ENCODE measurements at places on chromosomes 5 and 9.

DNA sequence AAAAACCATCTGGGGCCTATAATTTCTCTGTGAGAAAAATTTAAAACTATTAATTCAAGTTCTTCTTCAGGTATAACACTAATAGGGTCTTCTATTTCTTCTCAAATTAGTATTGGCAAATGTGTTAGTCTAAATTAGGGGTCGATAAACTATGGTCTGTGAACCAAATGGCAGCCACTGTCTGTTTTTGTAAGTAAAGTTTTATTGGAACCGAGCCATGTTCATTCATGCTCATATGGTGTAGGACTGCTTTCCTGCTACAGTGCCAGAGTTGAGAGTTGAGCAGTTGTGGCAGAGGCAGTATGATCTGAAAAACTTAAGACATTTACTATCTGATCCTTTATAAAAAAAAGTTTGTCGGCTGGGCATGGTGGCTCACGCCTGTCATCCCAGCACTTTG, 29.1 kb downstream of the SEC61B start:
- DNase-seq: no peak

DNA sequence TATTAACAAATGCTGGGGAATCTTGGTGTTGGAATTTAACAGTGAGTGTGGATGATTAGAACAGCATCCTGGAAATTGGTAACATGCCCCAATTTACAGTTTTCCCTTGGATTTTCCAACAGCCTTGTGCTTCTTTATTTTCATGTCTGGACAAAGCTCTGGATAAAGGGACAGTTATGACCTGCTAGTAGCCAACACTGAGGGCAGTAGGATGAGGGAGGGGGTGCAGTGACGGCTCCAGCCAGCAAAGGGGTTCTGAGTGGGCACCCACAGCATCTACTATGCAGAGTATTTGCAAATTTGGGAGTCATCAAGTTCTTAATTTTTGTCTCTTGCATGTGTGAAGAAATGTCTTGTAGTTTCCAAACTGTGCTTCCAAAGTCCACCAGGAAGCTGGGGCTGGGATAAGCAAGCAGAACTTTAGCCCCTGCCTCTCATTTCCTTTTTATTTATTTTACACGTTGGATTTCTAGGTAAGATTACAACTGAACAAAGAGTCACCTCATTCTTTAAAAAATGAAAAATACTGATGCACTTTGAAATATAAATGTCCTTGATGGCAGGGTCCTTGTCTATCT, 63.0 kb upstream of the SELENOP start:
- no peak for DNase-seq

GRCh38 chr9:124503713-124504529, 3.3 kb downstream of the NR5A1 start:
- DNase-seq: no peak

GRCh38 chr5:163506095-163506457, 657 bp downstream of the MAT2B start:
- DNase-seq: no peak

GRCh38 chr5:173229966-173230689, 4.9 kb downstream of the NKX2-5 start:
- DNase-seq: no peak

- no peak for DNase-seq
Observed at GRCh38 chr5:87069974-87070608, 197.6 kb upstream of the RASA1 start.

- no peak for DNase-seq
Observed at GRCh38 chr9:8332331-8332650, 532.7 kb upstream of the DMAC1 start.

GRCh38 chr9:87674565-87675299, 51.2 kb upstream of the CTSL start:
- no peak for DNase-seq

DNA sequence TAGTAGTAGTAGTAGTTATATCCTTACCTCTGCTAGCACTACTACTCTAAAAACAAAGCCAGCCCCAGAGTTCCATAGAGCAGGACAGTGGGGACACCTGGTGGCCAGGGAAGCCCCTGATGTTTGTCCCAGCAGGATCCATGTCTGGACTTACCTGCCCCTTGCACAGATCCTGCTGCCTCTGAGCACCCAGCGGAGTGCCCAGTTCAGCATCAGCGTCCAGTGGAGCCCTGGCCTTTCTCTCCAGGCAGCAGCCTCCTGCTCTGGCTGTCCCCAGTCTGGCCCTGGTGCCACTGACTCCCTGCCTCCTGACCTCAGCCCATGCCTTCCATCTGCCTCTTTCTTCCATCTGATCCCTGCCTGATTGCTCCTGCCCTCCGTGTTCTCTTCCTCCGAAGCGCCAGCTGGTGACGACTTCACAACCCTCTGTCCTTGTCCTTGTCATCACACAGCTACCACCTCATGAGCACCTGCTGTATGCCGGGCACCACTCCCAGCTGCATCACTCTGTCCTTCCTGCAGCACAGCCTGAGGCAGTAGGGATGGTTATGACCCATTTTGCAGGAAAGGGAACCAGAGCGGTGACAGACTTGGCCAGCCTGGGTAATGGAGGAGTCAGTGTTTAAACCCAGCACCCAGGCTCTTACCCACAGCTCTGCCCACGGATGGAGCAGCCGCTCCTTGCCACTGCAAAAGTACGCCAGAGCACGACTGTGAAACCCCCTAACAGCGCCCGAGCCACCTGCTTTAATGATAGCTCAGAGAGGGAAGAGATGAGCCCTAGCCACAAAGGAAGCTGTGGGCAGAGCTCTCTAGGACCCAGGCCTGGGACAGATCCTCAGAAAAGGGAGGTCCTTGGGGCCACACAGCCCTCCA, 11.5 kb downstream of the SARDH start:
- peak; percentile 74 for DNase-seq

DNA sequence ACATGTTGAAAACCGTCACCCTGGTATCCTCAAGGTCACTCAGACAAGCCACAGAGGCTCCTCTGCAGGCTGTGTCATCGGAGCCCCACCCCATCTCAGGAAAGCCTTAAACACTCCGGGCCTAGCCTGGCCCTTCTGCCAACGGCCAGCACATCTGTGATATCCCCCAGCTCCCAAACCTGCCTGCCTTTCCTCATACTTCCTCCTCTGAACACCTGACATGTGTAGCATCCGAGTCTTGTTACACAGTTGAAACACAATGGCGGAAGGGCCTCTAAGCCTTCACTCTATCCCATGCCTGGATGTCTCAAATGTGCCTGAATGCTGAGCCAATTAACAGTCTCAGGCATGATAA, 32.9 kb upstream of the TGFBR1 start:
- no peak for DNase-seq

DNA sequence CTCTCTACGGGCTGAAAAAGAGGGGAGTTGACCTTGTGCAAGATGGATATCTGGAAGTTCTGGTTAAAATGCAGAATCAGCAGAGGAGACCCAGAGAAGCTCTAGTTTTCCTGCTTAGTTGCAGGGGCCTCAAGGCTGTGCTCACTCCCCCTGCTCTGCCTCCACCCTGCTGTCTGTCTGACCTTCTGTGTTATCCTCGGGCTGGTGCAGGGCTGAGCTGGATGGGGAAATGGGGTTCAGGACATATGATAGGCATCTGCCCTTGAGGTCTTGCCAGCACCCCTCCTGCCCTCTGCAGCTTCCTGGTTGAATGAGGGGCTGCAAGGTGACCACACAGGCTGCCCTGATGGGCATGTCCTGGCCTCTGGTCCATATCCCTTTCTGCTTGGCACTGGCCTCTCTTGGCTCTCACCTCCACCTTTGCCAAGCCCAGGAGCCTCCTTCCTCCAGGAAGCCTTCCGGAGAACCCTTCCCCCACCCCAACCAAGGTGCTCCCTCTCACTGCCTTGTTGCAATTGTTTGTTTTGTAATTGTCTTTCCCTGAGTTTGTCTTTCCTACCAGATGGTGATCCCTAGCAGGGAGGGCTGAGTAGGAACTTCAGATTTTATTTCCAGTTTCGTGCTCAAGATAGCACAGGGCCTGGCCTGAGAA, 1.3 kb downstream of the TMEM268 start:
- no peak for DNase-seq

- no peak for DNase-seq
Observed at GRCh38 chr9:109994141-109994540, 213.8 kb downstream of the C9orf152 start.

GRCh38 chr9:84705128-84705527, 35.6 kb downstream of the NTRK2 start:
- no peak for DNase-seq

GRCh38 chr9:110810262-110810976, 141.8 kb downstream of the MUSK start:
- no peak for DNase-seq

DNA sequence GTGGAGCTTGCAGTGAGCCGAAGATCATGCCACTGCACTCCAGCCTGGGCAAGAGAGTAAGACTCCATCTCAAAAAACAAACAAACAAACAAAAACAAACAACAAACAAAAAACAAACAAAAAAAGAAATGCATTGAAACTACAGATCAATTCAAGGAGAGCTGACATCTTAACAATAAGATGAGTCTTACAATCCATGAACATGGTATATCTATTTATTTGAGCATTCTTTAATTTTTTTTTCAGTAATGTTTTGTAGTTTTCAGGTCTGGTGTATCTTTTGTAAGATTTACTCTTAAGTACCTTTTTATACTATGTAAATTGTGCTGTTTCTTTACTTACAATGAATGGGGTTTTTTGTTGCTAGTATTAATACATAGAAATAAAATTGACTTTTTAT, 140.1 kb upstream of the DAPK1 start:
- DNase-seq: no peak

DNA sequence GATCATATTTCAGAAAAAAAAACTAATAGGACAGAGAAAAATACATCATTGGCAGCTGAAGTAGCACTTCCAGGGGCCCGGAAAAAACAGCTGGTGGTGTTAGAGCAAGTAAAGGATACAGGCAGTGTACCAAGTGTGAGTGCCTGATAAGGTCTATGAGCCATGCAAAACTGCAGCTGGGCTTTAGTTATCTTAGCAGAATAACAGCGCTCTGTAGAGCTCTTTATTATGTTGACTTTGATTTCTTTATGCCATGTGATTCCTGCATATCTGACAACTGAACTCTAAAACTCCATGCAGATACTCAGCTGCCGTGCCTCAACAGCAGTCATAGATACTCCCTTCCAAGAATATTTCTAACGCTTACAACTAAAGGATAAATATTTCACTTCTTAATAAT, 119.5 kb downstream of the CAAP1 start:
- DNase-seq: no peak

DNA sequence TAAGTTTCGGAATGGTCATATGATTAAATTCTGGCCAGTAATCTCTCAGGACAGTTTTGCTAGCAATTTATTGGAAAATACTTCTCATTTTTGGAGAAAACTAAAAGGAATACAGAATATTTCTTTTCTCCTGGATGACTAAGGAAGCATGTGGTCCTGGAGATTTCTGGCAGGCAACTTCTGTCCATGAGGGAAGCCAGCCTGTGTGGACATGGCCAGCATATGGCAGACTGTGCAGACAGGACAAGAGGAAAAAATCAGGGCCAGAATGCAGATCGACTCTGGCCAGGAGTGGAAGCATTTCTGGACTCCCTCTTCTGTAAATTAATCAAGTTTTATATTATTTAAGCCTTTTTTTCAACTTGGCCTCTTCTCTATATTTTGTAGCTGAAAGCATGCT, 100.4 kb upstream of the CDH18 start:
- no peak for DNase-seq

- DNase-seq: no peak
Observed at GRCh38 chr5:151464101-151464500, 16.7 kb downstream of the SLC36A1 start.

DNA sequence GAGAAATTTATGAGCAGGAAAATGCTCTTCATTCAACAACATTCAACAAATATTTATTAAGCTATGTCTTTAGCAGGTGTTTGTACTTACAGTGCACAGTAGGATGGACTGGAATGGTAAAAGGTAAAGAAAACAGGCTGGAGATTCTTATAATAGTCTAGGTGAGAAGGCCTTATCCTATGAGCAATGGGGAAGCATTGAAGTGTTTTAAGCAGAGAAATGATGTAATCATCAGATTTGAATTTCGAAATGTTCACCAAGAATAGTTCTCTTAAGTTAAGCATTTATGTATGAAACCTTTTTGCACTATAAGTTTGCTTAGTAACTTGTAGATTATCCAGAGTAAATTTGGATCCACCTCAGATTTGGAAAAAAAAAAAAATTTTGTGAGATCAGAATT, 209.3 kb downstream of the NR3C1 start:
- DNase-seq: no peak

GRCh38 chr9:90249094-90249493, 393.5 kb downstream of the DIRAS2 start:
- no peak for DNase-seq

- DNase-seq: no peak
Observed at GRCh38 chr9:18235181-18235908, 238.6 kb upstream of the ADAMTSL1 start.

DNA sequence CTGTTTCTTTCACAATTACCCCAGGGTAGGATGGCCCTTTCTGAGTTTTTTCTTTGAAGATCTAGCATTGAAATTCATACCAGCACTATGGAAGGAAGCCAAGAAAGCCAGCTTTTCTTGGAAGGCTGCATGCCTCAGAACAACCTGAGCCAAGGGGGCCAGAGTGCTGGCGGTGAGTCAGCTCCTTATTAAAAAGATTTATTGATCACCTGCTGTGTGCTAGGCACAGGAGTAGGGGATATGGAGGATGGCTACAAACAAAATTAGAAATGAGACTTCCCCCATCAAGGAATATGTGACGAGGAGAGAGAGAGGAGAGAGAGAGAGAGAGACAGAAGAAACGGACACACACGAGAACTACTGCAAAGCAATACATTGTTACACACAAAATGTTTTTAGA, 184.6 kb upstream of the PUM3 start:
- DNase-seq: no peak

DNA sequence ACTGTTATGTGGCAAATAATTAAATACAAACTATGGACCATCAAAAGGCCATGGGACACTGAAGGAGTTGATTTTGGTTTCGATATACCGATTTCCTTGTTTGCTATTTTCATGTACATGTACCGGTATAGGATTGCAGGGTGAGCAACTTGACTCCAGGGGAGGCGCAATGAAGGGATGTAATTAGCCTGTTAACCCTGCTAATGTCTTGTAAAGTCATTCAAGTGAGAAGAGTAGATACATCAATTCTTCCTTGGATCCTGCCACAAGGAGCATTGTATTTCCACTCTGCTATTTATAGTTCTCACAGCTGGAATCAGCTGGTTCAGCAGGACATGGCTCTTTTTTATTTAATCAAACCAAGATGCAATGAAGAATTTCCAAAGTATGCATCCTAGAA, 102.0 kb downstream of the STK32A start:
- no peak for DNase-seq

- no peak for DNase-seq
Observed at GRCh38 chr5:73028991-73029595, 73.3 kb downstream of the FCHO2 start.

- DNase-seq: no peak
Observed at GRCh38 chr9:131968632-131969031, 111.0 kb downstream of the MED27 start.

Data from left forelimb (tissue), 1 donor.